ENCODE measurements at places on chromosomes 7 and 10. TPM values are rescaled to one million over a fixed set of nuclear protein-coding genes. Genes with fewer than 3 reads are reported as not detected.

GRCh38 chr7:96901822-96902445 lies 103.4 kb upstream of the DLX6 start:
- no peak for DNase-seq

DNA sequence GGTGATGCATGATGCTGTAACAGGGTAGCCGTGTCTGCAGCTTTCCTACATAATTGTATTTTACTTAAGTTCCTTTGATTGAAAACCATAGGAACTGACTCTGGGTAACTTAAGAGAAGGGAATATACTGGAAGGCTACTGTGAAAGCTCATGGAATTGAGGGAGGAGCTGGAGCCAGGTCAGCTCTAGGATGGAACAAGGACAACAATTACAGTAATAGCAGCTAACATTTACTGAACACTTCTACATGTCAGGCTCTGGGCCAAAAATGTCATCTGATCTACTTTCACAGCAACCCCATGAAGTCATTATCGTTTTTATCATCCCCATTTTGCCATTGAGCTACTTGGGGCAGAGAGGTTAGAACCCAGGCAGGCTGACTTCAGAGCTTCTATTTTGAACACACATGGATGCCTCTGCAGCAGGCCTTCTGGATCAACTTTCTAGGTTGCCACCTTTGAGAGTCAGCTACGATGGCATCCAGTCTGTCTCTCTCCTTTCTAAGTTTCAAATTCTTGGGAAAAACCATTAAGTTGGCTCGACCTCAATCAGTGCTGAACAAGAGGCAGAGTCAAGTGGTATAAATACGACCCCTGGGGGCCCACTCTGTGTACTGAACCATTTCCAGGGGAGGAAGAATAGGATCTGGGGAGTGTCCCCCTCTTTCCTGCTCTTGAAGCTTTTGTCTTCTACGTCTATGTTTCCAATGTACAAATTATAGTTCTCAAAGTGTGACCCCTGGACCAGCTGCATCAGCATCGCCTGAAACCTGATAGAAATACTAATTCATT lies 272.3 kb upstream of the PLPP4 start:
- no peak for DNase-seq

Gene HMX3
- total RNA-seq = not detected

Gene UNCX
- 0.10 TPM for total RNA-seq
